ENCODE measurements at places on chromosomes 12 and 14. TPM values are rescaled to one million over a fixed set of nuclear protein-coding genes. Genes with fewer than 3 reads are reported as not detected.
A peak's percentile ranks its signal among the peaks of the same experiment; 100 is the strongest.

Gene FAM181A
- polyA plus RNA-seq, result 11.8 TPM

- H3K27ac ChIP-seq, result no peak within 1 kb of the TSS
- H3K4me3 ChIP-seq, result peak within 1 kb of the TSS; percentile 54
- H3K36me3 ChIP-seq, result no peaks in the 10 kb centered on the region
- DNase-seq, result peak; percentile 92
- H3K4me1 ChIP-seq, result peaks cover 37% of the 10 kb centered on the region
These were observed at the start of gene TMEM63C for GRCh38 chr14:77181603-77182437. TSS of gene TMEM63C (plus strand) at chr14:77181798. CDS start at chr14:77218814, 37,016 bp downstream.

DNA sequence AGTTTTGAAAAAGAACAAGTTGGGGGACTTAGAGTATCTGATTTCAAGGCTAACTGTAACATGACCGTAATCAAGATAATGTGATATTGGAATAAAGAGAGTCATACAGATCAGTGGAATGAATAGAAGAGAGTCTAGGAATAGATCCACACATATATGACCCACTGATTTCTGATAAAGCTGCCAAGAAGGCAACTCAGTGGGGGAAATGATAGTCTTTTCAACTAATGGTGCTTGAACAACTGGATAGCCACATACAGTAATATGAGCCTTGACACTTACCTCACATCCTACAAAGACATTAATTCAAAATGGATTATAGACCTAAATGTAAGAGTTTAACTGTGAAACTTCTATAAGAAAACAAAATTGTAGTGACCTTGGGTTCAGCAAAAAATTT lies 3.8 kb downstream of the PRKCH start:
- no peak overlapping the region for H3K4me3 ChIP-seq
- peaks cover 33% of the 10 kb centered on the region for H3K27me3 ChIP-seq
- DNase-seq, result no peak
- H3K4me1 ChIP-seq, result peaks cover 21% of the 10 kb centered on the region
- H3K36me3 ChIP-seq, result no peaks in the 10 kb centered on the region
- no peak overlapping the region for H3K27ac ChIP-seq

Gene NOVA1
- polyA plus RNA-seq, result 181 TPM

DNA sequence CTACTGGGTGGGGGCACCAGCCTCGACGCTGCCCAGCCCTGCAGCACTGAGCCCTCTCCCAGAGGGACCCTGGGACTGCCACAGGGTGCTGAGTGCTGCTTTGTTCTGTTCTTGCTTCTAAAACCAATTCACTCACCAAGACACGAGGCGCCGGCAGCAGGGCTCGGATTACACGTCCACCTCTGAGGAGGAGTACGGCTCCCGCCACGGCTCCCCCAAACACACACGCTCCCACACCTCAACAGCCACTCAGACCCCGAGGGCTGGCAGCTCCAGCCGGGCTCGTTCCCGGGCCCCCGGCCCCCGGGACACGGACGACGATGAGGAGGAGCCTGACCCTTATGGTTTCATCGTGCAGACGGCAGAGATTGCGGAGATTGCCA lies 24.3 kb downstream of the CEP170B start:
- H3K27ac ChIP-seq, result no peak overlapping the region
- DNase-seq, result no peak
- H3K4me1 ChIP-seq, result no peaks in the 10 kb centered on the region
- H3K36me3 ChIP-seq, result peaks cover 77% of the 10 kb centered on the region
- no peaks in the 10 kb centered on the region for H3K27me3 ChIP-seq
- no peak overlapping the region for H3K4me3 ChIP-seq

DNA sequence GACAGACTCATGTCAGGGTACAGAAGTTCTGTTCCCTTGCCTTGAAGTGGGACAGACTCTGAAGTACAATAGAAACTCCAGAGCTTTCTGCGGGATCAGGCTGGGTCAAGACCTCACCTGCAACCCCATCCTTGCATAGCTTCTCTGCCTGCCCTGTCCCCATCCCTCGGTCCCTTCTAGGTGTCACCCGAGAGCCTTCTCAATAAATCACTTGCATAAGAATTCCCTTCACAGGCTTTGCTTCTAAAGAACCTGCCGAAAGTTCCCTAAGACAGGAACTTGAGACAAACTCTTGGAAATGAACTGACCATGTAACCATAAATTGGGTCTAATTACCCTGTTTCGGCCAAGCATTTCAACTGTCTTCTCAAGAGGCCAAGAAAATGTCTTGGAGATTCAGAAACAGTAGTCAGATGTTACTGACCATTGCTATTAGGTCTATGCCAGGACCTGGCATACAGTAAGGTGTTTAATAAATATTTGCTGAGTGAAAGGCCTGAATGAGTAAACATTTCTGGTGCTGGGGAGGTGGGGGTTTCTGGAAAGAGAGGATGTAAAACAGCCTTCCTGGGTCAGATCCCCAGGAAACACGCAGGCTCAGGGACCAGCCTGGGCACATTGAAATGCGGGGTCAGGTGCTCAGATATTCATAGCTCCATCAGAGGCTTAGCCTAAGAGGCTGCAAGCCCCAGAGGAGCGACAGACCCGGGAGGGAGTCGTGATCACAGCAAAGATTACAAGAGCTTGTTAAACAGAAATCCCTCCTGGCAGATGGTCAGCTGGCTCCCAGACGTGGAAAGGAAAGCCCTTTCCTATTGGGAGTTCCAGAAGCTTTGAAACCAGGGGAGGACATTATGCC lies 226.2 kb upstream of the LHX5 start:
- H3K4me1 ChIP-seq, result peaks cover 3% of the 10 kb centered on the region
- no peak for DNase-seq
- no peaks in the 10 kb centered on the region for H3K36me3 ChIP-seq
- no peak overlapping the region for H3K4me3 ChIP-seq
- H3K27ac ChIP-seq, result no peak overlapping the region
- H3K27me3 ChIP-seq, result no peaks in the 10 kb centered on the region

DNA sequence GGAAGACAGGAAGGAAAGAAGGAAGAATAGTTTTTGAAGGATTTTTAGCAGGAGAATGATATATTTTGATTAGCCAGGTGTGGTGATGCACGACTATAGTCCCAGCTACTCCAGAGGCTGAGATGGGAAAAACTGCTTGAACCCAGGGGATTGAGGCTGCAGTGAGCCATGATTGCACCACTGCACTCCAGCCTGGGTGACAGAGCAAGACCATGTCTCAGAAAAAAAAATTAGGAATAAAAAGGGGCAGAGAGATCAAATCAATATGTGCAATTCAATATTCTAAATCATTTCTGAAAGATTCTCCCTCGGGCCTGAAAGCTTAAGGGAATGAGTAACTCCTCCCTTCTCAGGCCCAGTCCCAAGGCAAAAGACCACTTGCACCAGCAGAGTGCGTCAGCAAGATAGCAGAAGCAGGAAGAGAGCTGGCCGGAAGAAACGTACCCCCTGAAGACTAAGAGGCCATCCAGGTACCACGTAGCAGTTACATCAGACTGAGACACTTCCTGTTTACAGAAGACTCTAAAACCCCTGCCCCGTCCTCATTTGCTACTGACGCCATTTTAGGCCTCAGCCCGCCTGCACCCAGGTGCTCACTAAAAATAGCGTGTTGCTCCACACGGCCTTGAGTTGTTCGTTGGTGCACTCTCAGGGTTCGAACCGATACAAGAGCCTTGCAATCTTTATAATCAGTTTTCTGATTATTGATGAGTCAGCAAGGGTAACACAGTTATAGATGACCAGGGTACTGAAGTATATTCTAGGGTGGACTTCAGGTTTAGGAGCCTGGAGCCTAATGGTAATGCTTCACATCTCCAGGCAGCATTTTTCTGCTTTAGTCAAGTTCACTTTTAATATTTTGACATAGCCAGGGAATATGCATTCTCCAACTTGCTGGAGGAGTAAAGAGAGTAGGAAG lies 57.7 kb upstream of the CSRP2 start:
- H3K4me3 ChIP-seq, result no peak overlapping the region
- no peaks in the 10 kb centered on the region for H3K27me3 ChIP-seq
- H3K27ac ChIP-seq, result no peak overlapping the region
- H3K4me1 ChIP-seq, result no peaks in the 10 kb centered on the region
- DNase-seq, result no peak

DNA sequence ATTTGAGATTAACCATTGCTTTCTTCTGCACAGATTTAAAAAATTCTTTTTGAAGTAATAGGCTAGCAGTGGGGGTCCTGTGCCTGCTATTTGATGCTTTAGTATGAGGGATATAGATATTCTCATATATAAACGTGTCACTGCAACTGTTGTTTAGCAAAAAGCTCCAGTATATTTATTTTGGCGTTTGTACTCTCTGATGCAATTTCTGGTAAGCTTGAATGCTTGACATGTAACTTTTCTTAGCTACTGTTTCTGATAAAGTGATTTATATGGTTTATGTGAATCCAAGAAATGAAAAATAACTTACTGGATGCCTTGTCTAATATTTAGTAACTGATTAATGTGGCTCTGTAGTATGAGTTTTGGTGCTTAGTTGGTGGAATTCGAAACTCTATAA lies 77.1 kb downstream of the TTLL5 start:
- H3K27me3 ChIP-seq, result no peaks in the 10 kb centered on the region
- no peak for DNase-seq
- no peaks in the 10 kb centered on the region for H3K4me1 ChIP-seq
- peaks cover 7% of the 10 kb centered on the region for H3K36me3 ChIP-seq

Gene GPR33
- polyA plus RNA-seq, result not detected

DNA sequence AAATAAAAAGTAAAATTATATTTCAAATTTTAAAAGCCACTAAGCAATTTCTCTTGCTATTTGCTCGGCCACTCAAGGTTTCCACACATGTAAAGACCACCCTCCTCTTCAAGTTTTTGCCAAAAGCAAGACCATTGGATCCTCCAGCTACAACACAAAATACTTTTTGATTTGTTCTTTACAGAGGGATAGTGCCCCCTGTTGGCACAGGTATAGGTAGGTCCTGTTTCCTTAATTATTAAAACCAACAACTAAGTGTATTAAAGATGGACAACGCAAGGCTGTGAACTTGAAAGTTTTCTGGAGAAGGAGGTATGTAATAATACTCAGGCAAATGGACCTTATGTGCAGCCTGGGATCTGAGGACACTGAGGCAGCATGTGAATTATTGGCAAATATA lies 23.8 kb downstream of the ATP6V1D start:
- H3K4me3 ChIP-seq, result no peak overlapping the region
- H3K27ac ChIP-seq, result no peak overlapping the region
- H3K27me3 ChIP-seq, result no peaks in the 10 kb centered on the region
- H3K36me3 ChIP-seq, result peaks cover 24% of the 10 kb centered on the region
